Activated CD4-positive, alpha-beta T cell treated with anti-CD3 and anti-CD28 coated beads for 36 hours (primary cell): ENCODE measurements at places on chromosomes 5 and 9. TPM values are rescaled to one million over a fixed set of nuclear protein-coding genes. Genes with fewer than 3 reads are reported as not detected.

GRCh38 chr5:114062932-114063867, 298.7 kb upstream of the KCNN2 start:
- H3K4me3 ChIP-seq = no peak overlapping the region
- H3K27ac ChIP-seq = no peak overlapping the region
- H3K4me1 ChIP-seq = no peaks in the 10 kb centered on the region
- DNase-seq = no peak
- H3K27me3 ChIP-seq = peaks cover 12% of the 10 kb centered on the region

PCDHB10 gene
- total RNA-seq = not detected

RBM22 gene
- total RNA-seq = 61.8 TPM

GRCh38 chr9:85647571-85647970, 94.2 kb downstream of the AGTPBP1 start:
- H3K4me3 ChIP-seq = no peak overlapping the region
- peaks cover 6% of the 10 kb centered on the region for H3K4me1 ChIP-seq
- no peaks in the 10 kb centered on the region for H3K27me3 ChIP-seq
- H3K27ac ChIP-seq = no peak overlapping the region

TNC gene
- total RNA-seq = 0.90 TPM
